ENCODE measurements at places on chromosomes 12 and 14.

- DNase-seq = no peak
Measured at GRCh38 chr12:121838126-121838525, 20.5 kb downstream of the HPD start.

DNA sequence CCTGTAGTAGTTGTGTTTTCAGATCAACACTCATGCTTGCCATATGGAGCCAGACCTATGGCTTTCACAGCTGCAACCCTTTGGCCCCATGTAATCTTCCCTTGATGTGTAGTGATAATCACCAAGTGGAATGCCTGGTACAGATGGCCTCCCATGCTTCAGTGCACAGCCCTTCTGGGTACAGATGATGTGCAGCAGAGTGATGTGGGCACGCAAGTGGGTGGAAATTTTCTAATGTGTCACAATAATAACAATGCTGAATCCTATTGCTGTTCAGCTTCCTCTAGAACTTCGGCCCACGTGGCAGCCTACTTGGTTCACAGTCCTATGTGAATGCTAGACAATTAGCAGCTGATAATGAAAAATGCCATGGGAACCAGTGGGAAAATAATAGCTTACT lies 188.1 kb downstream of the SNAPC1 start:
- no peak for DNase-seq

DNA sequence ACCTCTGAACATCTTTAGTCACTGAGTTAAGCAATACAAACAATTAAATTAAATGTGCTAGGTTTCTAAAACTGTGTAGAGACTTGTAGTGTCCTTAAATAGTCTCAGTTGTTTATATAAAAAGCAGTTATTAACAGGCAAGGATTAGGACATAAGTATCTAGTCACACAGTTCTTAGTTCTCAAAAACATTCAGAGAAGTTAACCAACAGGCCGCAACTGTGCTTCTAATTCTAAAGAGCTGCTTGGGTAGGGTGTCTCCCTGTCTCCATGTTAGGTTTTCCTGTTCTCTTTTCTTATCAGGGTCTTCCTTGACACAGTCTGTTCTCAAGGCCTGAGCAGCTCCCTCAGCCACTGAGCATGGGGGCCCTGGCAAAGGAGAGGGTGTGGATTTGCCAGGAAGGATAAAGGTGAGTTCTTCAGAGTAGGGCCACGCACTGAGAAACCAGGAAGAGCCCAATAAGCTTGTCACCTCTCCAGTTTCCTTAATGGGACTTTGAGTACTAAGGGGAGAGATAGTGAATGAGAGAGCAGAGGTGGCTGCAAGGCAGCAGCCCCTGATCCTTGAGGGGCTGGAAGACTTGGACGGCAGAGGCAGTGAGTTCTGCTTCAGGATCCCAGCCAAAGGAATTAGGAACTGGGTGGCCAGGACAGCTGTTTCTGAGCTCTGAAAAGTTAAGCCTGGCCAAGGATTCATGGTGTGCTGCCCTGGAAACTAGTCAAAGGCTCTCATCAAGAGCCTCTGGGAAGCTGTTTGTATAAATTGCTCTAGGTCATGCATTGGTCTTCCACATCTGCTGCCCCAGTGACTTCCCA lies 177.3 kb downstream of the MYRFL start:
- no peak for DNase-seq

- no peak for DNase-seq
Measured at GRCh38 chr12:98137278-98137677, 378.1 kb upstream of the TMPO start.

- no peak for DNase-seq
Measured at GRCh38 chr14:55303691-55304145, 32.5 kb downstream of the FBXO34 start.

DNA sequence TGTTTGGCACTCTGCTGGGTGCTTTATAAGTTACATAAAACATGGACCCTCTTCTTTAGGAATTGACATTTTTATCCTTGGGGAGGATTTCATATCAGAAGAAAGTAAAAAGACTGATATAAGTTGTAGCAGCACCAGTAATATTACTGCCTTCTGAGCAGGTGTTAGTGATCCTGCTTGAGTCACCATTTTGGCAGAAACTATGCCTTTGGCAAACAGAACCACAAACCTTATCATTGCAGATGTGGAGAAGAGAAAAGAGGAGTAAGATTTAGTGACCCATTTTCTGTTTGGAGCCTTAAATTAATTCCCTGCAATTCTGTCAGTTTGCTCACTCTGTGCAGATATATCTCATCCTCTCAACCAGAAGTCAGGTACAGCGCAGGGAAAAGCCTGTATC lies 23.0 kb downstream of the ZNF410 start:
- DNase-seq = no peak

GRCh38 chr12:1377117-1377516 lies 217.3 kb downstream of the FBXL14 start:
- DNase-seq = no peak

GRCh38 chr12:130357241-130357640 lies 19.6 kb downstream of the PIWIL1 start:
- no peak for DNase-seq

- DNase-seq = no peak
Measured at GRCh38 chr12:21780786-21781185, 6.3 kb upstream of the KCNJ8 start.

GRCh38 chr12:40032433-40033241 lies 73.2 kb downstream of the SLC2A13 start:
- no peak for DNase-seq

DNA sequence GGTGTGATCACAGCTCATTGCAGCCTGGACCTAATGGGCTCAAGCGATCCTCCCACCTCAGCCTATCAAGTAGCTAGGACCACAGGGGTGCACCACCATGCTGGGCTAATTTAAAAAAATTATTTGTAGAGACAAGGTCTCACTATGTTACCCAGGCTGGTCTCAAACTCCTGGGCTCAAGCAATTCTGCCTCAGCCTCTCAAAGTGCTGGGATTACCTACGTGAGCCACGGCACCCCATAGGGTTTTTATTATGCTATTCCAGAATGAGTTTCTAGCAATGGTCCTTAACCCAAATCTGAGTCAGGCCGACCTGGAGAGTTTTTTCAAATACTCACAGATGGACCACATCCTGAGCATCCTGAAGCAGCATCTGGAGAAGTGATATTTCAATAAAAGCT lies 159.8 kb downstream of the CPNE8 start:
- no peak for DNase-seq

- DNase-seq = no peak
Measured at GRCh38 chr14:100256339-100256895, 17.5 kb downstream of the YY1 start.

- no peak for DNase-seq
Measured at GRCh38 chr12:11859705-11860425, 210.4 kb downstream of the ETV6 start.

DNA sequence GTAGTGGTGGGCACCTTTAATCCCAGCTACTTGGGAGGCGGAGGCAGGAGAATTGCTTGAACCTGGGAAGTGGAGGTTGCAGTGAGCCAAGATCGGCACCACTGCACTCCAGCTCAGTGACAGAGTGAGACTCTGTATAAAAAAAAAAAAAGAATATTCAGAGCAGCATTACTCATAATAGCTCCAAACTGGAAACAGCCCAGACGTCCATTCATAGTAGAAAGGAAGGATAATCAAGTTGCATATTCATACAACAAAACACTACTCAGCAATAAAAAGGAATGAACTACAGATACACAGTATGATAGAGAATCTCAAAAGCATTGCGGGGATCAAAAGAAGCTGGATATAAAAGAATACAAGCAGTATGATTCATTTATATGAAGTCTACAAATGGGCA lies 19.1 kb downstream of the TMEM30B start:
- DNase-seq = no peak

DNA sequence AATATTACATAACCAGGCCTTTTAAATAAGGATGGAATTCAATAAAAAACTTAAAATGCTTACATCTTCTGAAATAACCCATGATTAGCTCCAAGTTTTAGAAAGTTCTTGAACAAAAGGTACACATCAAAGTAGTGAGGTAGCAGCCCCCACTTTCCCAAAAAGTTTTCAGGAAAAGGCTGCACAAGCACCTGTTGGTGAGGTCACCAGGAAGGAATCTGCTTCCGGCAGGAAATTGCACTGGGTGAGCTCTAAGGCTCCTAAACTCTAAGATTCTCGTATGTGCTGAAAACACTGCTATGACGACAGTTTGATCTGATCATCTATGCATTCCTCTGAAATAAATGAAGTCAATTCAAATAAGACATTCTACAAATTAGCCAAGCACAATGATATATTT lies 34.3 kb upstream of the TTC7B start:
- no peak for DNase-seq

- DNase-seq = no peak
Measured at GRCh38 chr14:90402016-90402415, 5.2 kb downstream of the CALM1 start.

DNA sequence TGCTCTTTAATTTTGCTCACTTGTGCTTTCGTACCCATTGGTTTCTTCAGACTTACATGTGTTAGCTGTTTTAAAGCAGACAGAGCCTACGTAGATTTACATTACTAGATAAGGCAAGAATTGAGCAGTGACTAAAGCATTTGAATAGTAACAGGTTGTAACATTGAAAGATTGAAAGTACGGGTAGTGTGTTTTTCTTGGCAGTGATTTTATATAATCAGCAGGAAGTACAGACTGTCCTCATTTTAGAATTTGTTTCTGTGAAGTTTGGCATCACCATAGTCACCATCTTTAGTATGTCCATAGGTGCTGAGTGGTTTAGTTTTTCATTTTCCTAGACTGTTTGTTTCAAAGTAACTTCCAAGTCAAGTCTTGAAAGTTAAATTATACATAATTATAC lies 14.0 kb downstream of the RTRAF start:
- no peak for DNase-seq

DNA sequence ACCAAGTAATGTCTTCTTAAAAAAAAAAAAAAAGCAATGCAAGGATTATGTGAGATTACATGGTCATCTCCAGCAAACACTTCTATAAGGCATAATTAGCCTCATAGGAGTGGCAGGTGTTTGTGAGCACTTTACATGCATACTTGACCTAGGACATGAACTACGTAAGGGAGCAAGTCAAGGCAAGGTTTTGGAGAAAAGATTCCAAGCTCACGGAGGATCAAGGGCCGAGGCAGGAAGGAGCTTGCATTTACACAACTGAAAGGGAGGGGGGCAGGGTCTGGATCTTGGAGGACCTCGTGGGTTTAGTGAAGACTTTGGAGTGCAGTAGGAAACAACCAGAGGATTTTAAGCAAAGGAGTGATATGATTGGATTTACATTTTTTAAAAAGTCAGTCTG lies 112.5 kb downstream of the CCER1 start:
- no peak for DNase-seq

- no peak for DNase-seq
Measured at GRCh38 chr12:27018037-27018436, 3.9 kb upstream of the TM7SF3 start.

DNA sequence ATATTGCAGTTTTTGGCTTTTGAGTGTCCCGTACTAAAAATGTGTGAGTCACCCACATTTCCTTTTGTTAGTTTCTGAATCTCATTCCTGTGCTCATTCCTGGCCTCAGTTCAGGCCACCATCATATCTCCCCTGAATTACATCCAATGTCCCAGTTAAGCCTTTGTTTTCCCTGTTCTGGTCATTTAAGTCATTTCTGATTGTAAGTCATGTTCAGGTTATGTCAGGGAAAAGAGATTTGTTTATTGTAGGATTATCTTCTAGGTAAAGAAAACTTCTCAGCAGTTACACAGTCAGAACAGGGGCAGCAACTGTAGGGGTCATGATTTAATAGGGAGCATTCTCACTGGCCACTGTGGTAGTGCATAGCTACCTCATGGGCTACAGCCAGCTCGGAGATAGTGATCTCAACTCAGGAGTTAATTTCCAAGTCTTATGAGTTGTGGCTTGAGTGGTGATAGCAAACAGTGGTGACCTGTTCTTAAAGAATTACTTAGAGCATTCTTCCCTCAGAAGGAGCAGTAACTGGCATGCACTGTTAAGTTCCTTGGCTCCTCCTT lies 6.7 kb downstream of the DDX47 start:
- DNase-seq = peak; percentile 87

DNA sequence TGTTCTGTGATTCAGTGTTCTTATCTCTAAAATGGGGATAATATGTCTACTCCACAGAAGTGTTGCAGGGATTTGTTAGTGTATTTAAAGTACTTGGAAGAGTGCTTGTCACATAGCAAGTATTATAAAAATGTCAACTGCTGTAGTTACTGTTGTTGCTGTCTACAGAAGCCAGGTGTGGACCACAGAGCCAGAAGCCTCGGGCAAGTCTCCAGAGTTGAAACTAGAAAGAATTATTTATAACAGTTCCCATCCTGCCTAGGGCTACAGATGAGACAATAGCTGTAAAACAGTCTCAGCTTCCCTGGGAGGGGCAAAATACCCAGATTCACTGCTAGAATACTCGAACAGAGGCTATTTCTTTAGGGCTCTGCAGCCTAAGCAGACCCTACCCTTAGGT lies 55.4 kb upstream of the FUT8 start:
- no peak for DNase-seq

DNA sequence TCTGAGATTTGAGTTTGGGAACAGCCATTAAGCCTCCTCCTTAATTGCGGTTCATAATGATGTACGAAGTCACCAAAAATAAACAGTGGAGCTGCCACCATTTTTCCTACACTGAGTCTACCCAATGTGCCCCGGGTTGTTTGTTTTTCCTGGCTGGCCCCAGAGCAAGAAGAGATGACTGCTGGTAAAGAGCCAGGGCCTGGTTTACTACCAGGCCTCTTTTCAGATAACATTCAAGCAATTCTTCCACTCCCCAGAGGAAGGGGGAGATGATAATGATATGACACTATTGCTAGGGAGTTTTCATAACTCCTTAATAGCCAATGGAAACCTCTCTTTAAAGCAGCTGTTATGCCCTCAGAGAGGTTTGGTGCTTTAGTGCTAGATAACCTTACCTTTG lies 42.3 kb downstream of the BRAP start:
- DNase-seq = no peak

DNA sequence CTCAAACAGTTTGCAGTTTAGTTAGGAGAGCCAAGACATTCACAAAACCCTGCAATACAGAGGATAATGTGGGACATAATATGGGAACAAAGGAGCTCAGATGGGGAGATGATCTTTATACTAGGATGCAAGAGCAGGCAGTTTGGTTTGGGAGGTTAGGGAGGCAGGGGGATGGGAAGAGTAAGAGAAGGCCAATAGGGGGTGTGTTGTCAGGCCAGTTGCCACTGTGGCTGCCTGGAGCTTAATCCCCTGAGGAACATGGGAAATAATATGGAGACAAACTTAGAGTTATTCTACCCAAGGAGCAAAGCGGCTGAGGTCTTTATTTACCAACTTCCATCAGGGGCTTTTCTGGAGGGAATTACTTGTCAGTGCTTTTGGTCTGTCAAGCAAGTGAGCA lies 10.0 kb upstream of the CSRP2 start:
- no peak for DNase-seq
